ENCODE measurements at places on chromosomes 7 and 10.

GRCh38 chr7:574661-575395 is 55.2 kb upstream of the PDGFA start:
- no peak for DNase-seq

DNA sequence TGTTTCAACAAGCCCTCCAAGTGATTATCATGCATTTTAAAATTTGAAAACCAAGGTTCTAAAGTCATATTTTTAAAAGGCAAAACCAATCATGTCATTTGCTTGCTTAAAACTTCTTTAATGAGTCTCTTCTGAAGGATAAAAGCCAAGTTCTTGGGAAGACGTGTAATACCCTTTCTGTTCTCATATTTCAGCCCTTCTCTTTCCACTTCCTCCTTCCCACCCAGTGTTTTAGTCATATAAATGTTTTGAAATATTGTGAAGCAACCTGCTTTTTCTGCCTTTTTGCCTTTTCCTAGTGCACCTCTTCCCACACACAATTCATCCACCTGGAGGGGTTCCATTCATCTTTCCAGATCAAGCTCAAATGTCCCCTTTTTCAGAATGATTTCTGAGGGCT is 211.1 kb upstream of the LRRTM3 start:
- DNase-seq: no peak

DNA sequence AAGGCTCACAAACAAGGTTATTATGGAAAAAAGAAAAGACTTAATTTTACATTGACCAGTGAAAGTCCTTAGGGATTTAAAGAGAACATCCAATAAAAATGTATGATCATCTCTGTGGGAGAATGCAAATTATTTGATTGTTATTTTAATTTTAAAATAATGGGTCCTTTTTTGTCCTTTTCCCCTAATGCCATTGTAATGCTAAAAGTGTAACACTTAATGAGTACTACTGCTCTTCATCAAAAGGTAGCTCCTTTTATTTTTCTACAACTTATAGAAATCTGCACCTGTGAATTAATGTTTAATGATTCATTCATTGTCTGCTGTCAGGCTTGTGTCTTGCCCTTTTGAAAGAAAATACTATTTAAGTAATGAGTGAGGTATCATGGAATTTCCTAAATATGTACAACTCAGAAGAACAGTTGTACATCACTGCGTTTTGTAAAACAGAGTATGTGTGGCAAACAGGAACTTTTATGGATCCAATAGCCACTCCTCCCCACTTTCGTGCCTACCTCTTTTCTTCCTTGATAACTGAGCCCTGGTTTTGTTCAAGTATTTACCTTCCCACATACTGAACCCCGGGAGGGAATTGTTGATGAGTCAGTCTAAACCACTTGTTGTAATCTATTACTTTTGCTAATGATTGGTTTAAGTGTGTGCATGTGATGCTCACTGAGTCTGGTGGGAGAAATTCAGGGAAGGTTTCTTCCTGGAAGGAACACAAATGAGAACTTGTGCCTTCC is 19.9 kb upstream of the TRUB1 start:
- DNase-seq: no peak

GRCh38 chr10:46543466-46544377 is 12.7 kb downstream of the GPRIN2 start:
- no peak for DNase-seq

- DNase-seq: no peak
Measured at GRCh38 chr10:420154-421121, 269.0 kb downstream of the DIP2C start.

- DNase-seq: no peak
Measured at GRCh38 chr10:119640875-119641526, 10.2 kb upstream of the BAG3 start.

- no peak for DNase-seq
Measured at GRCh38 chr7:141920281-141920680, 4.1 kb downstream of the OR9A4 start.

GRCh38 chr7:65371468-65371867 is 2.2 kb upstream of the ZNF92 start:
- no peak for DNase-seq

- no peak for DNase-seq
Measured at GRCh38 chr10:68096913-68097516, 12.3 kb upstream of the MYPN start.

- no peak for DNase-seq
Measured at GRCh38 chr7:100415448-100415847, 13.1 kb downstream of the ZCWPW1 start.

DNA sequence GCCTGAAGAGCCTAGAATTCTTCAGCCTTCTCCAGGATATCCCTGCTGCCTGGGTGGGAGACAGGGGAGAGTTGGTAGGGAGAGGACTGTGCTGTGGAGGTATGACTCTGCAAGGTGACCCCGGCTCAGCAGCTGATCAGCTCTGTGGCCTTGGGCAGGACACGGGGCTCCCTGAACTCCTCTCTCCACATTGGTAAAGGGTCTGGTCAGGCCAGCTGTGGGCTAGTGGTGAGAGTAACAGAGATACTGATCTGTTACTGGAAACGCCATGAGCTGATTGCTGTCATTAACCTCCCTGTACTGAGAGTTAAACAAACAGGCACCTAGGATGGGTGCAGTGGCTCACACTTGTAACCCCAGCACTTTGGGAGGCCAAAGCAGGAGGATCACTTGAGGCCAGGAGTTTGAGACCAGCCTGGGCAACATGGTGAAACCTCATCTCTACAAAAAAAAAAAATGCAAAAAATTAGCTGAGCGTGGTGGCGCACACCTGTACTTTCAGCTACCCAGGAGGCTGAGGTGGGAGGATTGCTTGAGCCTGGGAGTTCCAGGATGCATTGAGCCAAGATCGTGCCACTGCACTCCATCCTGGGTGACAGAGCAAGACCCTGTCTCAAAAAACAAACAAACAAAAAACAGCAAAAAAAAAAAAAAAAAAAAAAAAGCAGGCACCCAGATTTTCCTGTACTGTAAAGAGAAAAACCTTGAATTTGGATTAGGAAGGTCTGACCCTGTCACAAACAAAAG is 151.5 kb downstream of the CUX1 start:
- no peak for DNase-seq

DNA sequence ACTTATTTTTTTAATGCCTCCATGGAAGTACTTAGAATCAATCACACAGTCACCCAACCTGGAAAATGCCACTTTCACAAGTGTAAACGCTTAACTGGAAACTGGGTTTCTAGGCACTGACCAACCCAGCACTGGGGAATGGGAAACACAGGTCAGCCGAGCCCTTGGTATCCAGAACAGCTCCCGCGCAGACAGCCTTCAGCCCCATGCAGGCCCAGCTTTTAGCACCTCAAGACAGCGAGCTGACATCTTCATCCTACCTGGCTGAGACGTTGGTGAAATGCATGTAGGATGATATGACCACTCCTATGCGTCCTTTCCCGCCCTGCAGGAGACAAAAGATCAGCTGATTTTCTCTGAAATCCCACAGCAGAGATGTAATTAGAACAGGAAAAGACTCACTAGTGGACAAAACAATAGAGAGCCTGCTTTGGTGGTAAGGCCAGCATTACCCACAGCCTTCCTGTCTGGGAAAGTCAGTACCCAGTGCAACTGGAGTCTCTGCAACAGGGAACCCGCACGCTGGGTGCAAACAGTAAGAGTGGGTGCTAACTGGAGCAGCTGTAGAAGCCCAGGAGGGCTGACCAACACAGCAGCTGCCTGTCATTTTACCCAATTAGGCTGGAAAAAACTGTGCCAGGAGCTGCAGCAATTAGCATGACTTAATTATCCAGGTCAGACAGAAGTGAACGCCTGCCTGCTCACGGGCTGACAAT is 153.7 kb downstream of the TNS3 start:
- no peak for DNase-seq

DNA sequence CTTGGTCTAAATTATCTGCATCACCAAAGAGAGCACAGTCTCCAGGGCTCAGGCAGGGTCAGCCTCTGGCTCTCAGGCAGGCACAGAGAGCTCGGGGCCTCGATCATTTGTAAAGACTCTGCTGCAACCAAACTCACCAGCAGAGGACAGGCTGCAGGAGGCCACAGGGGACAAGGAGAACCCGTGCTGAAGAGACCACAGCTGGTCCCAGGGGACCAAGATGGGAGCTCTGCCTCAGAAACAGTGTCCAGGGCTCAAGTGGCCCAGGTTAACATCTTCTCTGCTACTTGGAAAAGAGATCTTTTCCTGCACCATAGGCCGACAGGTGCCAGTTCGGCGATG is 543.2 kb downstream of the PTPRN2 start:
- no peak for DNase-seq

- no peak for DNase-seq
Measured at GRCh38 chr7:27917774-27918314, 177.9 kb downstream of the TAX1BP1 start.

GRCh38 chr7:126495001-126495400 is 757.7 kb downstream of the GRM8 start:
- DNase-seq: no peak

DNA sequence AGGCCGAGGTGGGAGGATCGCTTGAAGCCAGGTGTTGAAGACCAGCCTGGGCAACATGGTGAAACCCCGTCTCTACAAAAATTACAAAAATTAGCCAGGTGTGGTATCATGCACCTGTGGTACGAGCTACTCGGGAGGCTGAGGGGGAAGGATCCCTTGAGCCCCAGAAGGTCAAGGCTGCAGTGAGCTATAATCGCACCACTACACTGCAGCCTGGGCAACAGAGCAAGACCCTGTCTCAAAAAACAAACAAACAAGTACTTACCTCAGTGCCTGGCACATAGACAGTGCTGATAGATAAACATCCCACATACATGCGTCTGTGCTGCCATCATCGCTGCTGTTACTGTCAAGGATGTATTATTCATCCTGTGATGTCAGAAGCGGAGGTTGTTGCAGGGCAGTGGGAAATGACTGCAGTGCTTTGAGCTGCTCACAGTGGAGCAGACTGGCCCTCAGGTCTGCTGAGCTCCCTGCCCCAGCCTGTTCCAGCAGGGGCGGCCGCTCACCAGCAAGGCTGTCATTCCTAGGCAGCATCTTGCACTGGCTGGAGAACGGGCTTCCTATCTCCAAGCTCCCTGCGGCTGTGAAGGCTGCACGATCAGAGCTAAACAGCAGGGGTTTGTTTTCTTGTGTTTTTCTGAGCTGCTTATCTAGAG is 18.6 kb downstream of the FOXK1 start:
- no peak for DNase-seq

DNA sequence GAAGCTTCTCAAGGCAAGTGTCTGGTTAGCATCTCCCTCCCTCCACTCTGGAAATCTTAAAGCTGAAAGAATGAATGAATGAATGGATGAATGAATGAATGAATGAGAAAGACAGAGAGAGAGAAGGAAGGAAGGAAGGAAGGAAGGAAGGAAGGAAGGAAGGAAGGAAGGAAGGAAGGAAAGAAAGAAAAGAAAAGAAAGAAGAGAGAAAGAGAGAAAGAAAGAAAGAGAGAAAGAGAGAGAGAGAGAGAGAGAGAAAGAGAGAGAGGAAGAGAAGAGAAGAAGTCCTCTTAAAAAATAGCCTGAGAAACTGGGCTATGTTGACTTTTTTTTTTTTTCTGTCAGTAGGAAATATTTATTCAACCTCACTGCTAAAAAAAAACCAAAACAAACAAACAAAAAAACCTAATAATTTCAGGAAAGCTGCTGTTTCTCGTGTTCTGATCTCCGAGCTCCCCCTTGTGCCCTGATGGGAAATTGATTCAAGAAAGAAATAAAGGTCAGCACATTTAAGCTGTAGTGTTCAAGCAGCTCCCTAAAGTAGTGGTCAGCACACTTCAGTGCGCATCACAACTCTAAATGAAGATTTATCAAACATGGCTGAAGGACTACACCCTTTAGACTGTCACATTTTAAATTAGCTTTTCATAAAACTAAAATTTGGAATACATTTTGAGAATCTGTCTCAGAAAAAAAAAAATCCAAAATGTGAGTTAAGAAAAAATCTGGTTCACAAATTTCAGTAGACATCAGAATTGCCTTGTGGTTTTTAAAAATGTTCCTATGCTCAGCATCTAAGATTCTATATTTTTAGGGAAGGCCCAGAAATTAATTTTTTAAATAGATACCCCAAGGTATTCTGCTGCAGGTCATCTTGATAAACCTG is 154.3 kb downstream of the ELAPOR2 start:
- DNase-seq: no peak

DNA sequence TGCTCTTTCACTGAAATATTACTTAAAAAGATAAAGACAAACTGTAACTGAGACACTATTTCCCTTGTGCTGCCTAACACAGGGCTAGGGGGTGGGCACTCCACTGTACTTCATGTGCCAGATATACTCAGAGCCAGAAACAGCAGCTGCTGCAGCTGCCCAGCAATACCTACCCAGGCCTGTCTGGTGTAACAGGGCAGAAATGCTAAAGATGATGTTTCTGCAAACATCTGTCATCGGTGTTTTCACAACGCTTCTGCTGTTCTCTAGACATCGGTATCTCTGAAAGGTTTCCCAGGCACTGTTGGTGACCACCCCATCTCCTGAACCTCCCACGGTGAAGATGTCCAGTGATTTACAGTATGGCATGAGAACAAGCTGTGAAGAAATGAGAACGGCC is 42.7 kb downstream of the LAMB1 start:
- no peak for DNase-seq

DNA sequence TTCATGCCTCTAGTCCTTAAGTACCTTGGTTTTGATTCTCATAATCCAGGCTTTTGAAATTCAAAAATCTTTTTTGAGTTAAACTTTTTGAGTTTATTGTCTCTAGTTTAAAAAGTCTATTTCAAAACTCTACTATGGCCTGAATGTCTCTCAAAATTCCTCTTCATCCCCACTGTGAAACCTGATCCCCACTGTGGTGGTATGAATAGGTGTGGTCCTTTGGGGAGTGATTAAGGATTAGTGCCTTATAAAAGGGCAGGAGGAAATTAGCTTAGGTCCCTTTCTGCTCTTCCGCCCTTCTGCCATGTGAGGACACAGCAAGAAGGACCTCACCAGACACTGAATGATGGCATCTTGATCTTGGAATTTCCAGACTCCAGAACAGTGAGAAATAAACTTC is 44.1 kb upstream of the JAZF1 start:
- no peak for DNase-seq

- DNase-seq: no peak
Measured at GRCh38 chr7:124168616-124169015, 135.7 kb upstream of the TMEM229A start.

GRCh38 chr7:128938544-128939074 is 882 bp downstream of the IRF5 start:
- peak; percentile 18 for DNase-seq

- DNase-seq: no peak
Measured at GRCh38 chr10:85767891-85768290, 598.7 kb downstream of the GRID1 start.

DNA sequence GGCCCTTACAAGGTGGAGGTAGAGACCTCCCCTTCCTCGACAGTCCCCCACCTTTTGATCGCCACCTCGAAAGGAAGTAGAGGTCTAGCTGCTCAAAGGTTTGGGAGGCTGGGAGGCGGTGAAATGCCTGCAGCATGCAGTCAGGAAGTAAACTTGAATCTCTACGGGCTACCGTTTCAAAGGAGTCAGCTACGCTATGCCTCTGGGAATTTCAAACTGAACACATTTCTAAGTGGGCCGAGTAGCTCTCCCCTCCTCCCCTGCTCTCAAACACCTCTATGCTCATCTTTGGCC is 68.0 kb downstream of the CXCL12 start:
- no peak for DNase-seq

- DNase-seq: no peak
Measured at GRCh38 chr7:88866265-88866863, 70.8 kb upstream of the TEX47 start.

GRCh38 chr10:102710609-102711008 is 3.6 kb downstream of the ARL3 start:
- DNase-seq: peak; percentile 34

- DNase-seq: no peak
Measured at GRCh38 chr7:127979113-127979727, 52.0 kb downstream of the LRRC4 start.

GRCh38 chr10:93790439-93790838 is 32.7 kb downstream of the LGI1 start:
- DNase-seq: no peak

All from CD4-positive, alpha-beta T cell treated with Interleukin-17A for 1 hour (primary cell).